ENCODE measurements at places on chromosomes 1 and 21.

- no peak for DNase-seq
Observed at GRCh38 chr1:184287001-184287400, 99.8 kb upstream of the C1orf21 start.

- DNase-seq: no peak
Observed at GRCh38 chr1:171727778-171728177, 14.1 kb downstream of the VAMP4 start.

- no peak for DNase-seq
Observed at GRCh38 chr1:2194319-2194897, at the start of gene FAAP20. Gene FAAP20 (minus strand): TSS chr1:2194772. CDS start chr1:2194749, 23 bp downstream.

- DNase-seq: no peak
Observed at GRCh38 chr21:16058896-16059295, 329.1 kb downstream of the USP25 start.

DNA sequence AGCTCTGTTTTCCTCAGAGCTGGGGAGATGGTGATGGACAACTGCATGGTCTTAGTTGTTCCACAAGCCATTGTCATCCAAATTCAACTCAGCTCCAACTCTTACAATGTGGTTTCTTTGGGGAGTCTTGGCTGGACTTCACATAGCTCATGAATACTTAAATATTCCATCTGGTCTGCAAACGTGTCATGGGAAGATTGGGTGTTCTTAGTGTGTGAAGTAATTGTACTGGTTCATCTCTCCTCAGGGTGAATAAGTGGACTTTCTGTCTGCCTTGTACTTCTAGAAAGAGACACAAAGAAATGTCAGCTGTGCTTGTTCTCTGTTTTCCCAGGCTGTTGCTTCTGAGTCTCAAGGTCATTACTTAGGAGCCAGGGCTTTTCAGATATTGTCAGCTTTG, 106.6 kb downstream of the VPS13D start:
- DNase-seq: no peak

- DNase-seq: no peak
Observed at GRCh38 chr1:72485801-72486200, 203.5 kb upstream of the NEGR1 start.

DNA sequence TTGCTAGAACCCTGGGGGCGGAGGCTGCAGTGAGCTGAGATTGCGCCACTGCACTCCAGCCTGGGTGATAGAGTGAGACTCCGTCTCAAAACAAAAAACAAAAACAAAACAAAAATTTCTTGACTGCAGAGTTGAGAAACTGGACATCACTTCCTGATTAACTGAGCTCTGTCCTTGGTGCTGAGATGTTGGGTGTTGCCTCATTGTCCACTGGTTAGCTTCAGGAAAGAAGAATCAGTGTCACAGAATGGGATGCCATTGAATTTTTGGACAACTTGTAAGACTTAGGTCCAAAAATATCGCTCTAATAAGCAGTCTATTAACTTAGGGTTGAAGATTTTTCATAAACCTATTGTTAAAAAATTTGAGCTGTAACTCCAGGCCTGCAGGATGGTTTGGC, 23.8 kb upstream of the KCNA10 start:
- no peak for DNase-seq

DNA sequence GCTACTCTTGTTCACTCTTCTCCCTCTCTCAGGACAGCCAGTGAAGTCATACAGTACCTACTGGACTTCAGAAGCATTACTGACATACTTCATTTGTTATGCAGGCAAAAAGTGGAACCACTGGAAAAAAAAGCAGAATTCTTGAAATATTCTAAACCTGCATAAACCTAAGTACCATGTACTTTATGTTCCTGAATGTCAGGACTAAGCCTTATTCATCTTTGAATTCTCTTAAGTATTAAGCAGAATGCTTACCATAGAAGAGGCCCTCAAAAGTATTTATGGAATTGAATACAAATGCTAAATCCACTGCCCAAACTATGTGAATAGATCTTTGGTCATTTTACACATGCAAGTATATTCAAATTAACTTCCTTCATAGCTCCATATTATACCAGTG, 7.8 kb downstream of the PSMB2 start:
- no peak for DNase-seq

GRCh38 chr1:21543598-21543997, 34.4 kb downstream of the ALPL start:
- no peak for DNase-seq

DNA sequence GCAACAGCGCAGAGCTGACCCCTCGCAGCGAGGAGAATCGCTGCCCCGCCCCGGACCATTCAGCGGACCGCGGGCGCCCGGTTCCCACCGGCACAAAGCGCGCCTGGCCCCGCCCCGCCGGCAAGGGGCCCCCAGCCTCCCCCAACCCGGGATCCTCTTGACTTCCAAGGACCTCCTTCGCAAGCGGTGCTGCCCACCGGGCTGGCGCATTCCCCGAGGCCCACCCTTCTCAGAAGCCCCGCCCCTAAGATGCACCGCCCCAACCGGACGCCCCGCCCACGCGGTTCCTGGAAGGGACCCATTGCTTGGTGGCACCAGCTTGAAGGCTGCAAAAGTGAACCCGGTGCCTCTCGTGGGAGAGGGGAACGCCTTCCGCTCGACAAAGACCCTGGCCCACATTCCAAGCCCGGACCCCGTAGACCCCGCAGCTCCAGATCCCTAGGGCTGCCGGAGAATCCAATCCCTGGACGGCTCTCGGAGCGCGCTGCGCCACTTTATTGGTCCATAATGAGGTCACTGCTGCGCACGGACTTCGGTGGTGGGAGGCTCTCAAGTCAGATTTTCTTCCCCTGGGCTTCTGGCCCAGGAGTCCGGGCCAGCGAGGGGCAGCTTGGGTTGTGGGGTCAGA, 2.0 kb downstream of the HES3 start:
- no peak for DNase-seq

- no peak for DNase-seq
Observed at GRCh38 chr21:43372663-43373361, 54.1 kb downstream of the SIK1 start.
